ENCODE measurements at places on chromosomes 5 and 9. TPM values are rescaled to one million over a fixed set of nuclear protein-coding genes. Genes with fewer than 3 reads are reported as not detected.

The SLC2A6 gene
- polyA plus RNA-seq = 8.5 TPM

- H3K27ac ChIP-seq = no peak overlapping the region
- H3K4me3 ChIP-seq = no peak overlapping the region
- DNase-seq = no peak
These were observed 124.9 kb downstream of the TMEM161B start for GRCh38 chr5:88143693-88144218.

DNA sequence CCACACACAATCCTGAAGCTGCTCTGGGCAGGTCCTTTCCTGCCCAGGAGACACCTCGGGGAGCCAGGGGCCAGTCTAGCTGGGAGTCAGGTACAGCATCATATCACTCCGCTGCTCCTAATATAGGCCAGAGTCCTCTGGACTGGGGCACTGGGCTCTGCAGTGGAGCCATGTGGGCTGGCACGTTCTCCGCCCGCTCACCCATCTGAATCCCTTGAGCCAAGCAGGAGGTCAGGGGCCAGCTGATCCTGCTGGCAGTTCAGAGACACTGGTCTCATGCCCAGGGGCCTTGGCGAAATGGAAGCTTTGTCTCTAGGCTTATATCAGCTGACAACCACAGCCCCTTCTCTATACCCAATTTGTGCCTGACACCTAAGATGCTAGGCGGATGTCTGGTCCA lies 9.3 kb upstream of the CORO2A start:
- H3K36me3 ChIP-seq = peaks cover 16% of the 10 kb centered on the region
- no peak overlapping the region for H3K4me3 ChIP-seq
- DNase-seq = no peak
- H3K4me1 ChIP-seq = no peaks in the 10 kb centered on the region
- H3K27ac ChIP-seq = no peak overlapping the region

DNA sequence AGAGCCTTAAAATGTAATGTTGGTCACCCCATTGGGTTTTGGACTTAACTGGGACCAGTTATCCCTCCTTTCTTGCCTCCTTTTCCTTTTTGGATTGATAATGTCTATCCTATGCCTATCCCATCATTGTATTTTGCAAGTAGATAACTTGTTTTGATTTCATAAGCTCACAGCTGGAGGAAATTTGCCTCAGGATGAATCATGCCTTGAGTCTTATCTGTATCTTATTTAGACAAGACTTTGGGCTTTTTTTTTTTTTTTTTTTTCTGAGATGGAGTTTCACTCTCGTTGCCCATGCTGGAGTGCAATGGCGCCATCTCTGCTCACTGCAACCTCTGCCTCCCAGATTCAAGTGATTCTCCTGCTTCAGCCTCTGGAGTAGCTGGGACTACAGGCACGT lies 443.3 kb downstream of the DNAH5 start:
- H3K4me3 ChIP-seq = no peak overlapping the region
- H3K36me3 ChIP-seq = no peaks in the 10 kb centered on the region
- peak; percentile 66 for DNase-seq
- H3K27ac ChIP-seq = no peak overlapping the region
- H3K4me1 ChIP-seq = no peaks in the 10 kb centered on the region
- no peaks in the 10 kb centered on the region for H3K27me3 ChIP-seq

DNA sequence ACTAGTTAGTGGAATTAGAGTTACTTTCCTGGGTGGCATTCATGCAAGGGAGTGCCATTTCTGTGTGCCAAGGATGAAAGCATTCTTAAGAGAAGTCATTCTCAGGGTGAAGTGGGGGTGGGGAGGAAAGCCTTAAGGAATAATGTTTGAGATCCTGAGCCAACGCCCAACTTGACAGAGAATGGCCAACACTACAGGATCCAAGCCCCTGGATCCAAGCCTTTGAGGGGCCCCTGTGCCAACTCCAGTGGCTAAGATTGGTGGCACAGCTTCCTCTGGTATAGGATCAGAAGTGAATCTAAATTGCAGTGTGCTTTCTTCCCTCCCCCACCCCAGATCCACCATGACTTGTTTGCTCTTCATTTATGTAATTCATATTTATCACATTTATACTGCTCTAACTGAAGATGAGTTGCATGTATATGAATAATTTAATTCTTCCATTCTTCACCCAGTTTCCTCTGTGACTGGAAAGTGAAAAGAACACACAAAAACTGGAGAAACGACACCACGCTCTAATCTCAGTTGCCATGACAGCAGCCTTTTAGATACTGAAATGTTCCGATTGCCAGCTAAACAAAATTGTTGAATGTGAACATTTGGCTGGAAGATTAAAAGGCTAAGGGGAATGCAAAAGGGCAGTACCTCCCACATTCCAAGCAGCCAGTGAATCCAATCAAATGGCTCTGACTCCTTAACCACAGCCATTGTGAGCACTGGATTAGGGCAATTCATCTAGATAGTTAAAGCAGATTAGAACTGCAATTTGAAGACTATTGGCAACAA lies 4.5 kb downstream of the ZNF608 start:
- H3K27ac ChIP-seq = no peak overlapping the region
- peak; percentile 83 for DNase-seq
- peaks cover 3% of the 10 kb centered on the region for H3K4me1 ChIP-seq
- 0 out of 2 replicates have a peak overlapping the region, but pooled peaks have one; percentile 18 for H3K4me3 ChIP-seq
- peaks cover 2% of the 10 kb centered on the region for H3K36me3 ChIP-seq

DNA sequence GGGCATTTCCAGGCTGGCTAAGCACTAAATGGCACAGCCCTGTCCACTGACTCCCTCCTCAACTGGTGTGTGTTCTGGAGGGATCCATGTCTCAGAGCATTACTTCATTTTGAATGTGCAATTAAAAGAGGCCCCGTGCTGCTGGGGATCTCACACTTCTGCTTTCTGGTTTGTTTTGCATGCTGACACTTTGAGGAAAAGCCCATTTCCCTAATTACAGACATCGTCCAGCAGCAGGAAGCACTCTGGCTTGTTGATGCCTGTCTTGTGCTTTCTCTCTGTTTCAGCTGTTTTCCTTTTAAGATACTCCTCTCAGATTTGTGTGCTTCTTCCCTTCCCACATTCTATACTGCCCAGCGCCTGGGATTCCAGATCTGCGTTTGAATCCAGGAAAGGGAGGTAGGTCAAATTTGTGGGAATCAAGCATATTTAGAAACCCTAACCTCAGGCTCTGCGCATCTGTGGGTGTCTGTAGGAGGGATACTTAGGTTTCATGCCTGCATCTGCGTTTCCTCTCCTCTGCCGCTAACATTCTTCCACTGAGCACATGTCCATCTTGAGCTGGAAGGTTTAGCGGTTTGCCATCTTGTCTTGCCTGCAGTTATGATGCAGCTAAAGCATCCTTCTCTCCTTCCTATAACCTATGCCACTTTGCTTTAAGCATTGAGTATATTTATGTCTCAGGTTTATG lies 25.7 kb downstream of the SYK start:
- DNase-seq = no peak
- H3K36me3 ChIP-seq = no peaks in the 10 kb centered on the region
- H3K27ac ChIP-seq = no peak overlapping the region
- no peaks in the 10 kb centered on the region for H3K4me1 ChIP-seq
- peaks cover 4% of the 10 kb centered on the region for H3K27me3 ChIP-seq
- H3K4me3 ChIP-seq = no peak overlapping the region

DNA sequence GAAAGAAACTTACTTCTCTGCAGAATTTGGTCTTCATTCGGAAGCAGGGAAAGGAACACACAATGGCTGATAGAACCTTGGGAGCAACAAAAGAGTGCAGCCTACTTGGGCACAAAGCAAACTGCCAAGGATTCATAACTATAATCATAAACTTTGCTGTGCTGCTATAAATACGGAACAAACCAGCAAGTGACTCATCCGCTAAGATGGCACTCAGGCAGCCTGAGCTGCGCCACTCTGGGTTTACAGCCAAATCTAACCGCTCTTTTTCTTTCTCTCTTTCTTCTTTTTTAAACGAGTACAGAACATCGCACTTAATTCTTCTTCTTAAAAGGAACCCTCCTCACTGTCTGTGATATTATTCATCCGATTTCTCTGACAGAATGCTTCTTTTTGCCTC lies 81.1 kb downstream of the PTPN3 start:
- H3K36me3 ChIP-seq = no peaks in the 10 kb centered on the region
- no peaks in the 10 kb centered on the region for H3K4me1 ChIP-seq
- H3K27ac ChIP-seq = no peak overlapping the region
- H3K27me3 ChIP-seq = no peaks in the 10 kb centered on the region
- H3K4me3 ChIP-seq = no peak overlapping the region

DNA sequence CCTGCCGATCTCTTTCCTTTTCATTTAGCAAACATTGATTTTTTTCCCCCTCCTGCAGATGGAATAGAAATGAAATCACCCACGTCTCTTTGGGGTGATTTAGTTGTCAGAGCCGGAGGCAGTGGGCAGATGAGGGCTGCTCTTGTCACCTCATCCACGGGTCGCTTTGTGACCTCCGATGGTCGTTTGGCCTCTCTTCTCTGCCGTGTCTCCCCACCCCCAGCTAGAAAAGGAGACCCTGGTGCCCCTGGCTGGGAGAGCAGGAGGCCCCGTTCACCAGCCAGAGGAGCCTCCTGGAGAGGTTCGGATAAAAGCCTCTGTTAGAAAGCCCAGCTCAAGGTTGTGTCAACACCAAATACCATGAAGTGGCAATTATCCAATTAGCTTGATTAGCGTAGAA lies 21.6 kb upstream of the RXRA start:
- no peak overlapping the region for H3K27ac ChIP-seq
- H3K27me3 ChIP-seq = peaks cover 42% of the 10 kb centered on the region
- no peak for DNase-seq
- no peaks in the 10 kb centered on the region for H3K4me1 ChIP-seq

- no peak overlapping the region for H3K27ac ChIP-seq
- peaks cover 13% of the 10 kb centered on the region for H3K36me3 ChIP-seq
- H3K4me1 ChIP-seq = peaks cover 9% of the 10 kb centered on the region
- no peak for DNase-seq
- no peaks in the 10 kb centered on the region for H3K27me3 ChIP-seq
- H3K4me3 ChIP-seq = no peak overlapping the region
These were observed 43.9 kb upstream of the ALDOB start for GRCh38 chr9:101479338-101480030.

The PCDHGA3 gene
- 1.8 TPM for polyA plus RNA-seq

DNA sequence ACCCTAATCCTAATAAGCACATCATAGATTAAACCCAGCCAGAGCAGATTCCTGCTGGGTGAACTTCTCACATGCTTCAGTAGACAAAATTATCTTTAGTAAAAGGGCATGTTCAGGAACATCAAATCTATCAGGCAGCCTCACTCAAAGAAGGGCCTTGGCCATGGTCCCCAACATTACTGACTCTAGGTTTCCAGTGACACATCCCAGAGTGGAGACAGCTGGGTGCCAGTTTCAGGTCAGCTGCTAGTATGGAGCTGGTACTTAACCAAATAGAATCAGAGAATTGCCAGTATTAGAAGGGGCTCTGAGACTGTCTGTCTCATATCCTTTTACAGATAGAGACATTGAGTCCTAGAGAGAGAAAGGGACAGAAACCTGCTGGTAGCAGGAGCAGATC lies 44.1 kb upstream of the GALNT10 start:
- DNase-seq = no peak
- H3K36me3 ChIP-seq = no peaks in the 10 kb centered on the region
- H3K27ac ChIP-seq = no peak overlapping the region
- no peaks in the 10 kb centered on the region for H3K4me1 ChIP-seq

DNA sequence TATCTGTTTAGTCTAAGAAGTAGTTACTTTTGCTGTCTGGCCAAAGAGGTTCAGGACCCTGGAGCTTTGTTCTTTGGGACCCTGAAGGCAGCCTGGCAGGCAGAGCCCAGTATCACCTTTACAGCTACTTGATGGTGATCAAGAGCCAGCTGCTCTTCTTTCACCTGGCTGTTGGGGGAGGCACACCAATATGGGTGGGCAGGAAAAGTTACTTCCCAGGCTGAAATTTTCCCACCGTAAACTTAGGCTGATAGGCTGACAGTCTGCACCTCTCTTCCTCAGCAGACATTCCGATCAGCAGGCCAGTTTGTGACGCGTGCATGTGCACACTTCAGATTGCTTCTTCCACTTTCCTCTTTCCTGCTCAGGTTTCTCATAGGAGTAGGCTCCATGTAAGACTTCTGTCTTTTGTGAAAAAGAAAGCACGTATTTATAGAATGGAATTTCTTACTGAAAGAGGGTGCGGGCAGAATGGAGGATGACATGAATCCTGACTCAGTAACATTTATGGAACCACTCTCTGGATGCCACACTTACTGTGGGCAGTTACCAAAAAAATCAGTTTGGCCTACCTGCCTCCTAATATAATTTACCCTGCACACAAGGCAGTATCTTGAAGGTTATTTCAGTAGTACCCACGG lies 223.9 kb upstream of the DMRT1 start:
- H3K27me3 ChIP-seq = no peaks in the 10 kb centered on the region
- H3K4me3 ChIP-seq = no peak overlapping the region
- no peak for DNase-seq
- H3K4me1 ChIP-seq = peaks cover 3% of the 10 kb centered on the region
- no peak overlapping the region for H3K27ac ChIP-seq

DNA sequence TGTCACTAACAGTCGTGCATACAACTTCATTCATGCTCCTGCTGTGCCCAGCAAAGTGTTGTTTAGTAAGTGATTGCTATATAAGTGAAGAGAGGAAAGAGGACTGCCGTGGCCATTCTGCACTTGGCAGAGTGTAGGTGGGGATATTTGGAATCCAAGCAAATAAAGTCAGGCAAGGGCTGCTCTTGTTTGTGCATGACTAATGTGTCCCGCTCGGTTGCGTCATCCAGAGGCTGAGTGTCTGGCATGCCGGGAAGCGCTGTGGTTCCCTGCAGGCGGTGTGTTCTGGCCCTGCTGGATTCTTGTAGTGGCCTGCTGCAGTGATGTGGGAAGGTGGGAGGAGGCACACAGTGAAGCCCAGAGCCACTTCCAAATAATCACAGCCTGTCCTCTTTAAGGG lies 136.9 kb upstream of the ANKH start:
- DNase-seq = peak; percentile 98
- H3K4me1 ChIP-seq = peaks cover 8% of the 10 kb centered on the region
- peak overlapping the region; percentile 95 for H3K27ac ChIP-seq
- H3K36me3 ChIP-seq = no peaks in the 10 kb centered on the region

DNA sequence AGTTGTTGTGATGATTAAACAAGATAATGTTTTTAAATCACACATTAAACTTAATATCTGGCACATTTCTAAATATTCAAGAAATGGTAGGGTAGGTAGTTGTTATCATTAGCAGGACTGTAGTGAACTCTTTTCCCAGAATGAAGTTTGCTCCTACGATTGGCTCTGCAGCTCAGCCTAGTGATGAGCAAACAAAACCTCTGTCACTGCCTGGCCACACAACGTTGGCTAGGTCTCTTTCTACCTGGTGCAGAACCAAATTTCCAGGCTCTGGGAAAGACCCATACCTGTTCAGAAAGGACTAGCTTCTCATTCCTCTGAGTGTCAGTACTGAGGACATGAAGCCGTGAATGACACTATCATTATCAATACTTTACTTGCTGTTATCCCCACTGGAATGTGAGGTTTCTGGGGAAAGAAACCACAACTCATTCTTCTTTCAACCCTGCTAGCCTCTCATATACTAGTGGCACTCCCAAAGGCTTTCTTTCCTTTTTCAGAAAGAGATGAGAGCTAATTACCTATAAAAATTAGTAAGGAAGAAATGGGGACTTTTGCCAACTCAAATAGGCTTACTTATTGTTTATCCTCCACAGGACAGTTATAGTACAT lies 219.3 kb upstream of the TRIM32 start:
- peaks cover 3% of the 10 kb centered on the region for H3K4me1 ChIP-seq
- no peaks in the 10 kb centered on the region for H3K36me3 ChIP-seq
- H3K27ac ChIP-seq = no peak overlapping the region

- DNase-seq = no peak
- no peak overlapping the region for H3K27ac ChIP-seq
- no peaks in the 10 kb centered on the region for H3K36me3 ChIP-seq
- H3K4me1 ChIP-seq = no peaks in the 10 kb centered on the region
- no peak overlapping the region for H3K4me3 ChIP-seq
These were observed 4.9 kb upstream of the PTCH1 start for GRCh38 chr9:95521699-95522098.

- H3K36me3 ChIP-seq = no peaks in the 10 kb centered on the region
- H3K27me3 ChIP-seq = no peaks in the 10 kb centered on the region
These were observed 273.2 kb downstream of the ARL15 start for GRCh38 chr5:54037205-54037604.

Data from IMR-90 (cell line).